ENCODE measurements at places on chromosomes 1 and 21.
A peak's percentile ranks its signal among the peaks of the same experiment; 100 is the strongest.

DNA sequence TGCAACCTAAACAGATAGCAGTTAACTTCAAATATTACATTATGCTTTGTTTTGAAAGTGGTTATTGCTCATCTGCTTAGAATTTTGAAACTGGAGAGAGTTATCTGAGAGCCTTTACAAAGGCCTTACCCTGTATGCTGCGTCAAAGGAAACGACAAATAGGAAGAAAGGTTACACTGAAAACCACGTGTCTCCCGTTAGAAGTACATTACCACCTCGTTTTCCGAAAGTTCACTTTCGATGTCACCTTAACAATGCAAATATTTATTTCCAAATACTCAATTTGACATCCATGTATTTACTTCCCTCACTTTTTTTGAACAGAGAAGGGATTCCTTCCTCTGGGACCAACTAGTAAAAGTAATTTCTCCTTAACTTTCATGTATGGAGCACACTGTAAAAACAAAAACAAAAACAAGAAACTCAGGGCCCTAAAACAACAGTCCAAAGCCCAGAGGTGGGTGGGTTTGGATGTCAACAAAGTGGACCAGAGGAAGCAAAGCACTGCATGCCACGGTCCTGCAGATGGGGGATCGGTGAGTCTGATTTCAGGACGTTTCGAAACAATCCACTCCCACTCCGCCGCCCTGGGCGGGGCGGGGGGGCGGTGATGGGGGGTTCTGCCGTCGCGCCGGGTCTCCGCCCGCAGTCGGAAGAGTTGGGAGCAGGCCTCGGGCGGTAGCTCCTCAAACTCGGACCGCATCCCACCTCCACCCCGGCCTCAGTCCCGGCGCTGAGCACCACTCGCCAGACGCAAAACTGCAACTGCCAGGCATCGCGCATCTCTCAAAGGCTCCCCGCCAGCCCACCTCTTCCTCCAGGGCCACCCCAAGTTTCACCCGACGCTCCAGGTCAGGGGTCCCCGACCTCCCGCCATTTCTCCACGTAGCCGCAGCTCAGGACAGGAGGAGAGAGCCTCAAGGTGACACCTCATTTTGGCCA lies 841 bp downstream of the ADSS2 start:
- DNase-seq = peak; percentile 59

DNA sequence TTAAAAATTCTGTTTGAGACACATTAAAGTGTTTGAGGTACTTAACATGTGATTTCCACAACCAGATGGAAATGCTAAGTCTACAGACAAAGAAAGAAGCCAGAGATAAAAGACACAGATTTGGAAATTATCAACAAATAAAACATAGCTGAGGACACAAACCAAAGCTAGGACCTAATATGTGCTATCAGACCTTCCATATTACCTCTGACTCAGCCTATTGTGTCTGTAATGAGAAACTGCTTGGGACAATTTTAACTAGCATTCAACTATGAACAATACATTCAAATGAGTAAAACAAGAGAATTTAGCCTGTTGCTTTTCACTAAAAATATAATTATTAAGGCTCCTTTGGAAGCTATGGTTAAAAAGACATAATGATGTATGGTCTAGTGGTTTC lies 54.6 kb downstream of the WNT2B start:
- DNase-seq = no peak

DNA sequence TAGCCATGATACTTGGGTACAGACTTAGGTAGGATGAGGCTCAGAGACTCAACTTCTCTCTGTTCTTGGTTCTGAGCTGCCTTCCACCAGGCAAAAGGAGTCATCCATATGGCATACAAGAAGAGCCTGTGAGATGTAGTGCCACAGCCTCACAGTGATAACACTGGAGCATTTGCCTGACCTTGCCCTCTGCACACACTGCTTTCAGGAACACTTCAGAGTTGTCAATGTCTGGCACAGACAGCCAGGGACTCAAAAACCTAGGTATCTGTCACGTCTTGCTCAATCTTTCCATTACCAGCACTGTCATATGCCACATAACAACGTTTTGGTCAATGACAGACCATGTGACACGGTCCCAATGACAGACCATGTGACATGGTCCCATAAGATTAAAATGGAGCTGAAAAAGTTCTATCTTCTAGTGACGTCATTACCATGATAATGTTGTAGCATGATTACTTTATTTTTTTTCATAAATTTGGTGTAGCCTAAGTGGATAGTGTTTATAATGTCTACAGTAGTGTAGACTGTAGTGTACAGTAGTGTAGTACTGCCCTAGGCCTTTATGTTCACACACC lies 199.9 kb upstream of the CTTNBP2NL start:
- no peak for DNase-seq

GRCh38 chr1:56542651-56543050 lies 36.7 kb downstream of the PLPP3 start:
- DNase-seq = no peak

DNA sequence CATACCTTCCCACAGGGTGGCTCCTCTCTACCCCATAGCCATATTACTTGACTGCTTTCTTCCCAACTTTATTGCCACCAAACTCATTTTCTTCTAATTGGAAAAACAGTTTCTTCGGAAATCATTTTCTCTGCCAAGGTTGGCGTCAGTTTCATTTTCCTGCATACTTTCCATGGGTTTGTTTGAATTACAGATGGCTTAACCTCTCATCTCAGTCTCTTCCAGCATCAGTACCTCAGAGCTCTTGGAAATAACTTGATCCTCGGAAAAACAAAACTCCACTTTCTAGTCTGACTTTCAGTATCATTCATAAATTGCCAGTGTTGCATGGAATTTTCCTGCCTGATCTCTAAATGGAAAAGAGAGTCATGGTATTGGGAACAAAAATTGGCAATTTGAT lies 20.3 kb upstream of the PRDM2 start:
- DNase-seq = no peak

DNA sequence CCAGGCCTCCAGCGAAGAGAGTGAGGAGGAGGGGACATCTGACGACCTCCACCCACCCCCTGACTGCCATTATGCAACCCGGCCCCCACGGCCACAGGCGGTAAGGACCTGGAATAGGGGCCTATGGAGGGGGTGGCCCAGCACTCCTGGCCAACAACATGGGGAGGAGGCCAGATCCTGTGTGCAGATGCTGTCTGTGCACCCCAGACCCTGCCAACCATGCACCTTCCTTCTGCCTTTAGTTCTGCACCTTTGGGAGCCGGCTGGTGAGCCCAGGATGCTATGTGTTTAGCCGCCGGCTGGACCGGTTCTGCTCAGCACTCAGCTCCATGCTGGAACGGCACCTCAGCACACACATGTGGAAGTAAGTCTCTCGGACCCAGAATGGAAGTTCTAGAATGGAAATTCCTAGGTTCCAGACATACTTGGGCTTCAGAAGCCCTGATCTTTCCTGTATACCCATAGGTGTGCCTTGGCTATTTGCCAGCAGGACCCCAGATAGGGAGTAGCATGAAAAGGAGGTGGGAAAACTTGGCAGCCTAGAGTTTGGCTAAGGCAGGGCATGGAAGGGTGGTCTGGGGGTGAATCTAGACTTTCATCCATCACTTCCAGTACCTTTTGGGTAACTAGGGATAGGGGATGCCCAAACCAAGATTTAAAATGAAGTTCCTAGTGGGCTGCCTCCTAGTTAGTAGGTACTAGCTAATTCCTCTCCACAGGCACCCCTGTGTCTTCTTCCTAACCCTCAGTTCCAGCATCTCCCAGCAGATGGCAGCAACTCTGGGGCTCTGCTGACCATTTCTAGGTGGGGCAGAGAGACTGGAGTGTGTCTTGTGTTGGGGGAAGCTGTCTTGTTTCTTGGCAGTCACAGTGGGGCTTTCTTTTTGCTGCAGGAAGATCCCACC lies 3.6 kb upstream of the CYB561D1 start:
- DNase-seq = peak; percentile 64

DNA sequence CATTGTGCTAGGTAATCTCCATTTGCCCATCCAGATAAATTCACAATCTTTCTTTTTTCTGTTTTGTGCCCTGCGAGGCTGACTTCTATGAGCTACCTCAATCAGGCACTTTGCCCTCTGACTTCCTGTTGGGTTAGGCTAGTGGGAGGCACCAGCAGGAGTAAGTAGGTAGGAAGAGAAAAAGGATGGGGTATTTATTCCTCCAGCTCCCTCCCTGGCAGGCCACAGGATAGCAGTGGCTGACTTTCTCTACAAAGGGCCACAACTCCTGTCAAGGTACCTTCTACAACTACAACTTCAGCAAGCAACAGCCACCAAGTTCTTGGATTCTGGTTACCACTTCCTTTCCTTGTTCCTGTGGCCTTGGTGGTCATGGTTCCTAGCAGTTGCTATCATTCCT lies 18.8 kb upstream of the GORAB start:
- DNase-seq = no peak

DNA sequence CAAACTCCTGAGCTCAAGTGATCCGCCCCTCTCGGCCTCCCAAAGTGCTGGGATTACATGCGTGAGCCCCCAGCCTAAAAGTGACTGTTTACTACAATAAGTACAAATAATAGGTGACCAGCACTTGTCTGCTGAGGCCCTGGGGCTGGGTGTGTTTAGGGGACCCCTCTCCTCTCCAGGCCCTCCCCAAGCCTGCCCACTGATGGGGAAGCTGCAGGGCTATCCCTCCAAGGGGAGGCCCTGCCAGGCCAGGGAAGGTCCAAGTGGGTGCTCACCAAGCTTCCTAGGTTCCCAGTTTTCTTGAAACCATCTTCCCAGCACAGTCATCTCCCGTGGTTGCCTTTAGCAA lies 60.7 kb downstream of the H3-3A start:
- no peak for DNase-seq

DNA sequence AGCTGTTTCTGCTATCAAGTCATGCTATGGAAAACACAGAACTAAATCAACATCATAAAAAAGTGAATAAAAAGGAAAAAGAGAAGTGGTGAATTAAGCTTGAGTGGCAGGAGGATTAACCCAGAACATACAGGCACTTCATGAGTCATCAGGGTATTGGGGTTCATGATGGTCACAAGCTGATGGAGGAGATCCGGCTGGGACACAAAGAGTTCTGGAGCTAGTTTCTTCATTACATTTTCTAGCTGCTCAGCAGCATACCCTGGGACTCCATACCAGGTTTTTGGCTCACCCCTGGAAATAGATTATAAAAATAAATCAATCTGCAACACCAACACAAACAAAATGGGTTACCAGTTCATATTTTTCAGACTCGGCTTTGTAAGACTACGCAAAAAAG lies 42.5 kb upstream of the SYT2 start:
- no peak for DNase-seq

- DNase-seq = no peak
Measured at GRCh38 chr21:40334159-40334558, 466.9 kb downstream of the PCP4 start.

GRCh38 chr21:35488946-35489345 lies 439.8 kb upstream of the RUNX1 start:
- no peak for DNase-seq

All from activated CD4-positive, alpha-beta T cell treated with anti-CD3 and anti-CD28 coated beads for 4 hours (primary cell).